ENCODE measurements at places on chromosomes 12 and 14. TPM values are rescaled to one million over a fixed set of nuclear protein-coding genes. Genes with fewer than 3 reads are reported as not detected.

Gene HOXC6
- total RNA-seq = not detected

Gene FAM186B
- total RNA-seq = 0.93 TPM

Gene TSPAN8
- total RNA-seq = not detected

GRCh38 chr14:50979941-50980850, 35.9 kb upstream of the PYGL start:
- no peaks in the 10 kb centered on the region for H3K36me3 ChIP-seq
- H3K27ac ChIP-seq = no peak overlapping the region
- peaks cover 19% of the 10 kb centered on the region for H3K4me1 ChIP-seq
- H3K27me3 ChIP-seq = peaks cover 2% of the 10 kb centered on the region
- no peak for DNase-seq

GRCh38 chr14:65260786-65261185, 151.7 kb upstream of the FUT8 start:
- no peak overlapping the region for H3K4me3 ChIP-seq
- H3K27me3 ChIP-seq = no peaks in the 10 kb centered on the region
- no peak overlapping the region for H3K27ac ChIP-seq

DNA sequence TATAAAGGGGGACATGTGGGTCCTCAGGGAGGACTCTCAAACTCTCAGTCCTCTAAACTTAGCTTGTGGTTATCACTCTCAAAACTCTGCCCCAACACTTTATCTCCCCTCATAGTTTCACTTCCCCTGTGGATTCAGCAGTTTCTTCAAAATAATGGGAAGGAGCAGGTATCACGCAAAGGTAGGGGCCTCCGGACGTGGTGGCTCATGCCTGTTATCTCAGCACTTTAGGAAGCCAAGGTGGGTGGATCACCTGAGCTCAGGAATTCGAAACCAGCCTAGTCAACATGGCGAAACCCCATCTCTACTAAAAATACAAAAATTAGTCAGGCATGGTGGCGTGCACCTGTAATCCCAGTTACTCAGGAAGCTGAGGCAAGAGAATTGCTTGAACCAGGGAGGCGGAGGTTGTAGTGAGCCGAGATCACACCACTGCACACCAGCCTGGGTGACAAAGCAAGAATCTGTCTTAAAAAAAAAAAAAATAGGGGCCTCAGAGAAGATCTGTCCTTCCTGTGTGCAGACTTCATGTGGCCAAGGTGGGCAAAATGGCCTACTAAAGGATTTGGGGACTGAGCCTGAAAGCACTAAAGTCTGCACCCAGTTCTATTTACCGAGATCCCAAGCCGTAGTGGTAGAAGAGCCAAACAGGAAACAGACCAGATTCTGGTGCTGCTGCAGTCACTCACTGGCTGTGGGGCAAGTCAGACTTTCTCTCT, 6.4 kb downstream of the ITGB7 start:
- peaks cover 39% of the 10 kb centered on the region for H3K36me3 ChIP-seq
- H3K4me1 ChIP-seq = peaks cover 81% of the 10 kb centered on the region
- H3K4me3 ChIP-seq = peak overlapping the region; percentile 64
- H3K27me3 ChIP-seq = no peaks in the 10 kb centered on the region

GRCh38 chr12:126354633-126355032, 1289.4 kb downstream of the AACS start:
- no peak overlapping the region for H3K27ac ChIP-seq
- H3K4me3 ChIP-seq = no peak overlapping the region
- H3K36me3 ChIP-seq = no peaks in the 10 kb centered on the region

GRCh38 chr12:99093166-99093565, 448.1 kb downstream of the APAF1 start:
- DNase-seq = no peak
- no peaks in the 10 kb centered on the region for H3K4me1 ChIP-seq
- no peak overlapping the region for H3K4me3 ChIP-seq
- no peaks in the 10 kb centered on the region for H3K27me3 ChIP-seq
- no peaks in the 10 kb centered on the region for H3K36me3 ChIP-seq

All from activated B cell treated with CpG ODN at 0.5 μM for 24 hours (primary cell).